ENCODE measurements at places on chromosomes 1 and 21.

DNA sequence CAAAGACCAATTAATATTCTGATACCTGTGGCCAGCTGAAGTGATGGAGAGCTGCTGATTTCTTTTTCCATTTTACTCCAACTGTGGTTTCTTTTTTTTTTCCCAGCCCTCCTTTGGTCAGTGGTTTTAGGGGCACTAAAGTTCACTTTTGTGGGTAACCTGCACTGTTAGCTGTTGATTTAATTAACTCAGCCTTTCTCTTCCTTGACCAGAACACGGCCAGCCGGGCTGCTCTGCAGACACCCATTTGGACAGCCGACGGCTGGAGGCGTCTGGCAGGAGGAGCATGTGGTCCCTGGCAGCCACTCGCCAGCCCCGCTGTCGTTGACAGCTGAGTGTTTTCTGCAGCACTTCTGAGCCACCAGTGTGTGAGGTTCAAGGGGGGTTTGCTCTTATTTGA is 136.2 kb upstream of the RUNX3 start:
- DNase-seq, result no peak

DNA sequence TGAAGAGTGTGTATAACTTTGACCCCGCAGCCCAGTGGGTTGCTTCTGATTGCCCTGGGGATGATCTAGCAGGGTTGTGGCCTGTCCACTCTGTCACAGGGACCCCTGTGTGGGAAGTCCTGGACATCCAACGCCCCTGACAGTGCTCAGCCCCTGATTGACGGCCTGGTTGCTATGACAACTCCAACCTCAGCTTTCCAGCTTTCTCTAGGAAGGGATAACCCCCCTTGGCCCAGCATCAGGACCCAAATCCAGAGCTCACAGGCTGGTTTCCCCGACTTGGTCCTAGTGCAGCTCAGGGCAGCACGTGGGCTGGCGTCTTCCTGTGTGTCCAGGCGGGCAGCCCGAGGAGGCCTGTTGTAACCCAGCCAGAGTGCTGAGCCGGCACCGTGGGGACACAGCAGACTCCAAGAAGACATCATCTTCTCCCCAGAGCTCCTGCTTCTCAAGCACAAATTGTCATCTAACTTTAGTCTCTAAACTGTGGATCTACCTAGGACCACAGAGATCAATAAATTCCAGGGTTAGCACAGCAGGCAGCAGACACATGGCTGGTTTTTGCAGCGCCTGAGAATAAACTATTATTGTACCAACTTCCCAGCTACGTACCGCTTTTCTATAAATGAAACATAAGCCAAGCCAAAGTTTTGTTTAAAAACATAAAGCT is 18.9 kb upstream of the PDXK start:
- no peak for DNase-seq

DNA sequence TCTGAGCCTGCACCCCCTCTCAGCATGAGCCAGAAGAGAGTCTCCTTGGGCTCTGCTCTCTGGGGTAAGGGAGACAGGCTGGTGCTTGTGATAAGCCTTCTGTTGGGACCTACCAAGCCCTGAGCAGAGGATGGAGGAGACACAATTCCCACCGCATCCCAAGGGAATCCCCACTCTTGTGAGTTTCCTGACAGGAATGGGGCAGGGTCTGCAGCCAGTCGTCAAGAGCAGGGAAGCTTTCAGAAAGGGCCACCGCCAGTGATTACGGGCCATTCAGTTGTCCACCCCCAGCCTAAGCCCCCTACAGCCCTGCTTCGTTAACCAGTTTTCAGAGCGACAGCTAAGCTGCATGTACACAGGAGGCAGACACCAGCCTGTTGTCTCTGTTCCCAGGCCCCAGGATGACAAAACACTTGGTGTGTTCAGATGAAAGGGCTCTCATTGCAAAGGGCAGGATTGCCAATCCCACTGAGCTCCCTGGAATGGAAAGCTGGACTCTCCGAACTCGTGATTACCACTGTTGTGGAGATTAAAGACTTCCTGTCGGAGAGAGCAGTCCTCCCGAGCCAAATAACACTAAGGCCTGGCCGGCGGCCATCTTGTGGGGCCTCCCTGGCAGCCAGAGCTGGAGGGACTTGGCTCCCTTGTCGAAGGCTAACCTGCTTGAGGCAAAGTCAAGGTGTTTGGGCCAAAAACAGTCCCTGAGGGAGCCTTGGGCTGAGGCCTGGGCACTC is 37.4 kb upstream of the SLC30A1 start:
- DNase-seq, result no peak

DNA sequence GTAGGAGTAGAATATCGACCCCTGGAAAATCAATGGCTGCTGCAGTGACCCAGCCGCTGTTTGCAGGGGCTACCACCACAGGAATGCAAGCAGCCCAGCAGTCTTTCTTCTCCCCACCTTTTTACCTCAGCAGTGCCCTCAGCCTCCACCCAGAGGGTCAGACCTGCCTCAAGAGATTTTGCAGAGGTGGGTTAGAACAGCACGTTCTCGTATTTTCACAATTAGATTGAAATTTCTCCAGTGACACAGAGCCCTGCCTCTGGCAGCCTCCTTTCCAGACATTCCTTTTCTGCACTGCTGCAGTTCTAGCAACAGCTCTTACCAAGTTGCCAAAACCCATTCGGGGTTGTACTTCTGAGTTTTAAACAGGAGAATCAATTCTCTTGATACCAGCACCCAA is 38.3 kb upstream of the PIGV start:
- no peak for DNase-seq

DNA sequence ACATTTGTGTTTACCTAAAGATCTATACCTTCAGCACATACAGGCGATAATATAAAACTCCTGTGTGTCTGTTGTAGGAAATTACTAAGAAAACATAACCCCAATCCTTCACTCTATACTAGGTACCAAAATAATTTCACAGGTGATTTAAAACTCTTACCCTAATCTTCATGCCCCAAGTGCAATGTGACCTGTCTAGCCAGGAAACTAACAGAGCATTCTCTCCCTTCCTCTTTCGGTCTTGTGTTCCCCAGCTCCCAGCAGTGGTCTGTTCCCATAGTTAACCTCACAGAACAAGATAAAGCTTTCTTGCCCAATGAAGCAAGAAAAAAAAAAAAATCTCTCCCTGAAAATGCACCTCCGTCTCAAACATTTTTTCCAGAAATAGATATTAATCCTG is 493.5 kb downstream of the DPYD start:
- no peak for DNase-seq

DNA sequence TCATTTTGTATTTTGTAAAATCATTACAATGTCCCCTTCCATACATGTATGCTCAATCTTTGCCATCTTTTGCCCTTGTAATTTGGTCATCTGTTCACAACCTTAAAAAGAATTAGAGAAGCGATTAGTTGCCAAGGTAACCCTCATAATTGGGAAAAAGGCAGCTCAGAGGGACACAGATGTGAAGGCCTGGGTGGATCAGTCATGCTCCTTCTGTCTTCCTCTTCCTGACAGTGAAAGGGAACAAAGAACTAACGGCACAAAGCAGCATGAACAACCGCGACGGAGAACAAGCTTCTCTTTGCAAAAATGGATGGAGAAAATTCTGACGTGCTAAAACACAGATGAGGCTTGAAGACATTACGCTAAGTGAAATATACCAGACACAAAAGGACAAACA is 78.7 kb upstream of the COG2 start:
- no peak for DNase-seq

DNA sequence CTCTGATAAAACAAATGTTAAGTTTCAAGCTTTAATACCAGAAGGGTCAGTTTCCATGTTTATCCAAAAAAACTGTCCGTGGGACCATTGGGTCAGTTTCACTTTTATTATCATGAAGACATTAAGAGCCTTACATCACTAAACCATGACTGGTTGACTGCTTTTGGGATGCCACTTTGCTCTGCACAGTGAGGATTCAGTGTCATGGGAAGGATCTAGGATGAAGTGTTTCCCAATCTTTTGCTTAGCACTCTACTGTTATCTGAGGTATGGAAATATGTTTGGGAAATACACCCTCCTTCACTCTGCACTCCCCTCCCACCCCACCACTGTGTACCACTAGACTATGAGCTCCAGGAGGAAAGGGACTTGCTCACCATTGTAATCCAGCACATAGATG is 16.3 kb downstream of the RPS6KC1 start:
- DNase-seq, result no peak

DNA sequence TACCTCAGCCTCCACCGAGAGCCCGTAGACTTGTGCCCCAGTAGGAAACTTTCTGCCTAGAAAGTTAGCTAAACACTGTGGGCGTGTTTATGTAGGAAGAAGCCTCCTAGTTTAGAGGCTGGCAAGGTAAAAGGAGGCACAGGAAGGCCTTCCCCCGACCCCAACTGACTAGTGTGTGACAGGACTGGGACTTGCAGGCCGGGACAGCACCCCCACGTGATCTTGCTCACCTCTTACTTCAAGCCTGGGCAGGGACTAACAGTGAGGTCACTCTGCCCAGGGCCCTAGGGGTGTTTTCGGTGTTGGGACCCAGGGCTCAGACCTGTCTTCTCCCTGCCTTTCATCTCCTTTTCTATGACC is 392 bp upstream of the TAGLN2 start:
- no peak for DNase-seq

- DNase-seq, result no peak
These were observed 428.2 kb downstream of the MRPL39 start for GRCh38 chr21:25179116-25179515.

DNA sequence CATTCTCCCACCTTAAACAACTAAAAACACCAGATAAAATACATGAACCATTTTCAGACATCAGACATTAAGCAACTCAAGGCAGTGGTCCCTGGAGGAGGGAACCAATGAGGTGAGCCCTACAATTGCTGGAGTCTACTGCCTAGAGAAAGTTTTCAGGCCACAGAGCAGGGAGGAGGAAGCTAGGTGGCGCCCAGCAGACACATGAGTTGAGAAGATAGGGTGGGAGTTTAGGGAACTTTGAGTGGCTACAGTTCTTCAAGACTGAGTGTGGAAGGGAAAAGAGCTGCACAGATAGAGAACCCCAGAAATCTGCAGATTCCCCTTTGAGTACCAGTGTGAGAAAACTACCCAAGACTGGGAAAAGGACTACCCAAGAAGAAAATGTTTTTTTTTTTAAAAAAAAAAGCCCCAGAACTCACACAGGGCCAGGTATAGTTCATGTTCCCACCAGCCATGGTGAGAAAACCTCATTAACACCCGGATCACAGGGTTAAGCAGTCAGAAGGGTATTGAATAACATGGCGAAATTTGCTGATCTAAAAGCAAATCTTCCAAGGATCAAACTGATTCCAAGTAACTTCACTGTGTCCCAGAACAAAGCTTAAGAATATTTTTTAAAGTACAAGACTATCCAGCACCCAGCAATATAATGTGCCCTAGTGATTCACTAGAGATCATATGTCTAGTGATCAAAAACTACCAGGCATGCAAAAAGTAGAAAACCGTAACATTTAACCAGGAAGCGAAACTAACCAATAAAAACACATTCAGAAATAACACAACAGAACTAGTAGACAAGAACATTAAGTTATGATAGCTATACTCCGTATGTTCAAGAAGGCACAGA is 12.0 kb downstream of the ALDH9A1 start:
- DNase-seq, result no peak

- DNase-seq, result no peak
These were observed 42.9 kb upstream of the CITED4 start for GRCh38 chr1:40905061-40905460.

GRCh38 chr21:41857771-41858300 is 21.3 kb downstream of the PRDM15 start:
- no peak for DNase-seq

GRCh38 chr1:245172026-245172425 is 17.2 kb downstream of the KIF26B start:
- DNase-seq, result no peak

DNA sequence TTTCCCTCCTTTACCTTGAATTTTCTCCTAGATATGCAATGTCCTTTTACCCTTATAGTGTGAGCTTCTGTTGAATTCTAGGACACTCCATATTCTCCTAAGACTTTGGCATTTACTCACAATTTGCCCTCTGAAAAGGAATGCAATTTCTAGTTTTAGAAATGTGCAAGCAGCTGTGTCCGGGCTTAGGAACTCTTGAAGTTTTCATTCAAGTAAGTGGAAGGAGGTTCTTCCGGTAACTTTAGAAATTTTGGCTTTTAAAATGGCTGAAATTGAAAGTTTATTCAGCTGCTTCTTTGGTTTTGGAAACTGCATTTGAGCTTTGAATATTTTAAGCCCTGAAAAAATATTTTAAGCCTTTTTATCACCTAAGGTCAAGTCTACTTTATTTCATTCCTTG is 56.3 kb downstream of the DPH5 start:
- no peak for DNase-seq

DNA sequence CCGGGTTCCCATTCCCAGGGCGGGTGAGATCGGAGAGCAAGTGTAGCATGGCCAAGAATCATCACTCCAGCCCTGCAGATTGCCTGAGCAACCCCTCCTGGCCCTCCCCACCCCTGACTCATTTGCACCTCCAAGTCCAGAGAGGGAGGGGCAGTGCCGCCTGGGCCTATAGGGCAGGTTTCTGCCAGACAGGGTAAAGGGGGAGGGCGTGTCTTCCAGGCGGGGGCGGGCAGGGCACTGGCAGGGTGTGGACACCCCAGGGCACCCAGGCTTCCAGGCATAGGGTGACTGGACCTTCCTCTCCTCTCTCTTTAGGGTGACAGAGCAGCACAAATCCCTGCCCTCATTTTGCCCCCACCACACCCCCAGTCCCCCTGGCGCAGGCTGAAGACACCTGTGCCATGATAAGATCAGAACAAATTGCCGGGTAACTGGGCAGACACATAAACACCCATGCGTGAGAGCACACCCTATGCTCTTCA is 3.2 kb upstream of the CRYBG2 start:
- DNase-seq, result no peak

- no peak for DNase-seq
These were observed 105.9 kb upstream of the CDC42BPA start for GRCh38 chr1:227424159-227424680.

DNA sequence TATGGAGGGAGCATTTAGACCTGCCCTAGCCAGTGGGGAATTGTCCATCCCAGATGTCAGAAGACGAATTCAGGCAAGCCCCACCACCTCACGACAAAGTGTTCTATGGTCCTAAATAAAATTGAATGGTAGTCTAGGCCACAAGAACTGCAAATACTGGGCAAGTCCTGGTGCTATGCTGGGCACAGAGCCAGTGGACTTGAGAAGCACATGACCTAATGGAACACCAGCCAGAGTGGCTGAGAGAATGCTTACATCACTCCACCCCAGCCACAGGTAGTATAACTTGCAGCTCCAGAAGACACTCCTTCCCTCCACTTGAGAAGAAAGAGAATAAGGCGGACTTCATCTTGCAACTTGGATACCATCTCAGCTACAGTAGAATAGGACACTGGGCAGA is 567.3 kb upstream of the CXADR start:
- DNase-seq, result no peak

GRCh38 chr1:47782414-47783166 is 214.6 kb downstream of the TRABD2B start:
- DNase-seq, result no peak

GRCh38 chr1:100530880-100531487 is 7.0 kb upstream of the GPR88 start:
- DNase-seq, result peak; percentile 16

Measured in AG09319 (cell line).